ENCODE measurements at places on chromosomes 11 and 22.

DNA sequence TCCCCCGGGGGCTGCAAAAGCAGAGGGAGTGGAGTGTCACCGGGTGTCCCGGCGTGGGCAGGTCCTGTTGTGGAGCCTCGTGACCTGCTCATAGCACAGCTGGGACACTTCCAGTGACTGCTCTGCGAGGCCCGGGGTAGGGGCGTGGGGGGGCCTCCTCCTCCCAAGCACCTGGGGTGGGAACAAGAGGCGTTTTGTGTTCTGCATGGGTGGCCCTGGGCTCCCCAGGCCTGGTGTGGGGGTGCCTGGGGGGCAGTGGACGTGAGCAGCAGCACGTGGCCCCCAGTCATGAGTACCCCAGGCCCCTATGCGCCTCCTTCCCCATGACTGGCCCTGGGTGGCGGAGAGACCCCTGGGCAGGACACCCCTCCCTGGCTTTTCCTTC, 104.7 kb downstream of the KCNQ1 start:
- no peak for DNase-seq

- DNase-seq = no peak
Observed at GRCh38 chr11:4677948-4678347, 19.7 kb downstream of the OR51E2 start.

GRCh38 chr22:30159561-30160353, 79.5 kb downstream of the HORMAD2 start:
- no peak for DNase-seq

- no peak for DNase-seq
Observed at GRCh38 chr11:77249427-77249826, 52.1 kb downstream of the GDPD4 start.

GRCh38 chr11:69983897-69984438, 94.1 kb upstream of the ANO1 start:
- DNase-seq = no peak

GRCh38 chr22:19066531-19067271, 55.5 kb downstream of the DGCR2 start:
- no peak for DNase-seq

- DNase-seq = no peak
Observed at GRCh38 chr22:41367680-41368542, 13.8 kb upstream of the TEF start.

GRCh38 chr22:50016988-50017700, 4.6 kb upstream of the IL17REL start:
- no peak for DNase-seq

DNA sequence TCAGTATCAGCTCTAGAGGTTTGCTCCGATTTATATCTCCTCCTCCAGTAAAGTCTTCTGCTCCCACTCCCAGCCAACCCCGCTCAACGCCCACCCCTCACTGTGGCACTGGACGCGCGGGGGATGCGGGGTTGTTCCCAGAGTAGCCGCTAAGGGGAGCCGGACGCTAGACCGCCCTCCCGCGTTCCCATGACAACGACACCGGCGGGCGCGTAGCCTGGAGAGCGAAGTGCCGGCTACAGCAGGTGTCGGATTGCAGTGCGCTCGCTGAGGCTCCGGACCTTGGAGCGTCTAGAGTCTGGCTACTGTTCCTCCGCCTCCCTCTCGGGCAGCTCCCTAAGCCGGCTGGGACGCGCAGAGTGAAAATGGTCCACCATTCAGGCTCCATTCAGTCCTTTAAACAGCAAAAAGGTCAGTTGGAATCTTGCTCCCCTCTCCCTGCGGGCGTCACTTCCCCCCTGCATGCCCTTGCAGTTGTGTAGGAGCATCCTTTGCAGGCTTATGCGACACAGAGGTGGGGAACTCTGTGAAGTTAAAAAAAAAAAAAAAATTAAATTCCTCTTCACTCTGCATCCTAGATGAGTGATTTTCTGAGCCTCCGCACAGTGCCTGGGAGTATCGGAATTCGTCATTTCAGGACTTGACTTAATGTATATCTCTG, at the start of gene ANO3:
TSS of gene ANO3 (plus strand) at position 220 of the 661 bp plus-strand sequence. CDS start at position 366, 146 bp downstream.
- DNase-seq = no peak

- no peak for DNase-seq
Observed at GRCh38 chr11:12273618-12273995, 103.8 kb upstream of the PARVA start.

Measured in GDM1 (cell line).